Thymus (tissue), 14 donors: ENCODE measurements at places on chromosomes 12 and 14. TPM values are rescaled to one million over a fixed set of nuclear protein-coding genes. Genes with fewer than 3 reads are reported as not detected.
A peak's percentile ranks its signal among the peaks of the same experiment; 100 is the strongest.

- H3K36me3 ChIP-seq, result peaks cover 5% of the 10 kb centered on the region
- DNase-seq, result peak; percentile 71
- H3K4me1 ChIP-seq, result peaks cover 12% of the 10 kb centered on the region
- H3K27me3 ChIP-seq, result no peaks in the 10 kb centered on the region
- peak within 1 kb of the TSS; percentile 64 for H3K27ac ChIP-seq
These were observed at the start of gene OAS3 for GRCh38 chr12:112937741-112938719. TSS of gene OAS3 (plus strand) at chr12:112938474. CDS start at chr12:112938531, 57 bp downstream.

GRCh38 chr14:99118946-99119345 lies 153.1 kb downstream of the BCL11B start:
- no peak for DNase-seq
- H3K27me3 ChIP-seq, result peaks cover 2% of the 10 kb centered on the region
- no peak overlapping the region for H3K27ac ChIP-seq
- no peaks in the 10 kb centered on the region for H3K36me3 ChIP-seq

GRCh38 chr12:6853626-6854025 lies 1.7 kb downstream of the USP5 start:
- peak overlapping the region; percentile 5 for H3K27ac ChIP-seq
- H3K36me3 ChIP-seq, result peaks cover 45% of the 10 kb centered on the region

TOMM20L gene
- total RNA-seq, result not detected

SMARCC2 gene
- 20.3 TPM for total RNA-seq

DNA sequence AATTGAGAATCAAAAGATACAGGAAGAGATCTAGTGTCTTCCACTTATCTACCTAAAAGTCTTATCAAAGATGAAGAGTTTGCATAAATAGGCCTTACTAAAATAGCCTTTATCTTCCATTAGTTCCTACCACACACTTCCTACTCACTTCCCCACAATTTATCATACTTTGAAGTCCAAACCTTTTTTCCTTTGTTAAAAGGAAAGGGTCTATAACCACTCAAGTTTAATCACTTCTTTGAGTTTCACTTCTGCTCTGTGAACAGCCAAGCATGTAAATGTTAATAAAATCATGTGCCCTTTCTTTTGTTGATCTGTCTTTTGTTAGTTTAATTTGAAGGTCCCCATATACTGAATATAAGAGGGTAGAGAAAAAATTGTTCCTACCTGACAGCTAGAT lies 114.5 kb downstream of the PHLDA1 start:
- no peaks in the 10 kb centered on the region for H3K36me3 ChIP-seq
- no peak for DNase-seq
- no peak overlapping the region for H3K4me3 ChIP-seq
- H3K27ac ChIP-seq, result no peak overlapping the region

DNA sequence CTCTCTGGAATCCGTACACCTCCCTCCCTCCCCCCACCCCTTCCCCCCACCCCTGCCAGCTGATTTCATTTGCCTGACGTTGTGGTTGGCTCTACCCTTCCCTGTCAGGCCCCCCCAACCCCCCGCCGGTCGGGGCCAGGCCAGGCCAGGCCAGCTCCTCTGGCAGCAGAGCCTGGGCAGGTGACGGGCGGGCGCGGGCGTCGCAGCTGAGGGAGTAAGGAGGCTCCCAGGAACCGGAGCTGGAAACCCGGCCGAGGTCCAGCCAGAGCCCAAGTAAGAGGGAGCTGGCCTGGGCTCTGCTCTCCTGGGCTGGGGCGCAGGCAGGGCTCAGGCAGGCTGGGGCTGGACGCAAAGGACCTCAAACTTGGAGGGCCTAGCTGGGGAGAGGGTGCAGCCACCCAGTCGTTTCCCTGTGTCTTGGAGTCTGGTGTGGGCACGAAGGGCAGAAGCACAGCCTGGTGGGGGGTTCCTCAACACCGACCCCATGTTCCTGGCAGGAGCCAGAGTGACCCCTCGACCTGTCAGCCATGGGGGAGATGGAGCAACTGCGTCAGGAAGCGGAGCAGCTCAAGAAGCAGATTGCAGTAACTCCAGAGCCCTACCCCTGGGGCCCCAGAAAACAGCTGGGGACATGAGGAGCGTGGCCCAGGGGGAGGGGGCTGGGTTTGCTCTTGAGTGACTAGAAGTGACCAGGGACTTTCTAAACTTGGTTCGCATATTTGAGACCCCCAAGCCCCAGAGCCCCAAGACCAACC lies at the start of gene GNB3:
TSS of gene GNB3 (plus strand) at position 165 of the 755 bp plus-strand sequence. CDS start at position 528, 363 bp downstream.
- no peak for DNase-seq
- no peaks in the 10 kb centered on the region for H3K4me1 ChIP-seq
- no peak within 1 kb of the TSS for H3K4me3 ChIP-seq

GRCh38 chr14:105348169-105348944 lies 33.8 kb downstream of the PACS2 start:
- peaks cover 3% of the 10 kb centered on the region for H3K4me1 ChIP-seq
- H3K27me3 ChIP-seq, result no peaks in the 10 kb centered on the region
- H3K27ac ChIP-seq, result no peak overlapping the region
- H3K36me3 ChIP-seq, result peaks cover 9% of the 10 kb centered on the region
- DNase-seq, result no peak
- H3K4me3 ChIP-seq, result no peak overlapping the region

DNA sequence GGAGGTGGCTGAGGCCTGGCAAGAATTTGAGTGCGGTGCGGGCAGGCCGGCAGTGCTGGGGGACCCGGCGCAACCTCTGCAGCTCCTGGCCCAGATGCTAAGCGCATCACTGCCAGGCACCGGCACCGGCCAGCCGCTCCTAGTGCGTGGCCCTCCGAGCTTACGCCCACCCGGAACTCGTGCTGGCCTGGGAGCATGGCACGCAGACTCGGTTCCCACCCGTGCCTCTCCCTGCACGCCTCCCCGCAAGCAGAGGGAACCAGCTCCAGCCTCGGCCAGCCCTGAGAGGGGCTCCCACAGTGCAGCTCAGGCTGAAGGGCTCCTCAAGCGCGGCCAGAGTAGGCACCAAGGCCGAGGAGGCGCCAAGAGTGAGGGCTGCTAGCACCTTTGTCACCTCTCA lies 63.7 kb downstream of the CCDC60 start:
- no peaks in the 10 kb centered on the region for H3K36me3 ChIP-seq
- no peak overlapping the region for H3K4me3 ChIP-seq
- H3K27ac ChIP-seq, result no peak overlapping the region
- H3K4me1 ChIP-seq, result no peaks in the 10 kb centered on the region
- DNase-seq, result no peak
- no peaks in the 10 kb centered on the region for H3K27me3 ChIP-seq

DNA sequence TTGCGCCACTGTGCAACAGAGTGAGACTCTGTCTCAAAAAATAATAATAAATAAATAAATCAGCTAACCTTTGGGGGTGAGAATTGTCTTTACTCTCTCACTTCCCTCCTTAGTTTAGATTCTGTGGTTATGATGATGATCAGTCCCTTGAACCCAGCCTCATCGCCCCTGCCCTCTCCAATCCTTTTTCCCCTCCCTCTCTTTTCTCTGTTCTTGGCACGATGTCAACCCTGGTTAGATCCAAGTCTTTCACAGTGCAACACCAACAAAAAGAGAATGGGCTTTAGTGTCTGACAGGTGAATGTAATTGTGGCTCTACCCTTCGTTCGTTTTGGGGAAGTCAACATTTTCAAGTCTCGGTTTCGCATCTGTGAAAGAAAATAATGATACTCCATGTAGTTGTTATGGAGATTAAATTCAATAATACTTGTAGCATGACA lies 59.0 kb downstream of the NTN4 start:
- H3K4me3 ChIP-seq, result no peak overlapping the region
- DNase-seq, result no peak
- no peak overlapping the region for H3K27ac ChIP-seq
- H3K27me3 ChIP-seq, result no peaks in the 10 kb centered on the region

- H3K4me3 ChIP-seq, result no peak overlapping the region
- H3K36me3 ChIP-seq, result peaks cover 71% of the 10 kb centered on the region
- no peak for DNase-seq
- no peak overlapping the region for H3K27ac ChIP-seq
These were observed 56.7 kb downstream of the BCL11B start for GRCh38 chr14:99215277-99215676.

GRCh38 chr14:34966413-34966812 lies 16.4 kb upstream of the SRP54 start:
- no peaks in the 10 kb centered on the region for H3K4me1 ChIP-seq
- H3K27ac ChIP-seq, result no peak overlapping the region
- no peaks in the 10 kb centered on the region for H3K27me3 ChIP-seq
- DNase-seq, result no peak

DNA sequence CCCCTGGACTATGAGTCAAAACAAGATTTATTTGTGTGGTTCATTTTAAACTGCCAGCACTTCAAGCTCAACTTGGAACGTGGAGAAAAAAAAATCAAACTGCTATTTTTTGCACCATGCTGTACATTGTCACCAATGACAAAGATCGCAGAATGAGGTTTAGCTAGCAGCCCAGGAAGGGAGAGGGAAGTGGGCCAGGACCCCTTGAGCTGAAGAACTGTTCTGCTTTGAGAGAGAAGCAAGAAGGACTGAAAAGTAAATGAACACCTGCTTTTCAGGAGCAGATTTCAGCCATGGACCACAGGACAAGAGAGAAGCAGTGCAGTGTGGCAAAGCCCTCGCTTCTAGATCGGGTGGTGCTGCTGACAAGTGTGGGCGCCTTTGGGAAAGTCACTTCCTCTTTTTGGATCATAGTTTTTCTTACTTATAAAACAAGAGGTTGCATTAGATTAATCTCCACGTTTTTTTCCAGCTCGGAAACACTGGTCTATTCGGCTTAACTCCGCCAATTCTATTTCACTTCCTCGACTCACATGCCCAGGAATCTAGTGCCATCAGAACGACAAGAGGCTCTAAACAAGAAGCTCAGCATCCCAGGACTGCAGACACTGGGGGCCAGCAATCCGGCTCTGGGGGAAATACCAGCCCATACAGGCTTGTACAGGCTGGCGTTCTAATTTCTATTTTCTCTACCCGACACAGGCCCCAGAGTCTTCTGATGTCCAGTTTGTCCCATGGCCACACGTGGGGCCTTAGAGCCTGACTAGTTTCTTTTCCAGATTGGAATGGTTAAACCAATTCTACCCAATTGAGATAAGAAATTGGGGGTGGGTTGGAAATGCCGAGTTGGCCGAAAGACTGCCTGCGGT lies 129.9 kb downstream of the CRACR2A start:
- H3K27ac ChIP-seq, result no peak overlapping the region
- DNase-seq, result no peak
- H3K4me1 ChIP-seq, result no peaks in the 10 kb centered on the region
- H3K36me3 ChIP-seq, result peaks cover 23% of the 10 kb centered on the region
- no peak overlapping the region for H3K4me3 ChIP-seq

DNA sequence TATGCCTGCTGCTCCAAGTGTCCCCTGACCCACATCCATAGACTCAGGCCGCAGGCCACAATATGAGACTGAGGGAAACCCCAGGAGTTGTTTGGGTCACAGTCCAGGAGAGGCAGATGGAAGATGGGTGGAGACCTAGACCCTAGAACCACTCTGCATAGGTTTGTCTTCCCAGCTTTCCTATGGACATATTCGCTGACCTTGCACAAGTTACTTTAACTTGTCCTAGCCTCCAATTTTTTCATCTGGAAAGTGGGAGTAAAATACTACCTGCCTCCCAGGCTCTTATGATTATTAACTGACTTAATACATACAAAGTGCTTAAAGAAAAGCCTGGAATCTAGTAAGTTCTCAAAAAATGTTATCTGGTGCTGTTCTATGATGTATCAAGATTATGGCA lies 157.1 kb upstream of the IFNG-AS1 start:
- H3K27ac ChIP-seq, result no peak overlapping the region
- no peaks in the 10 kb centered on the region for H3K27me3 ChIP-seq
- no peak overlapping the region for H3K4me3 ChIP-seq
- no peaks in the 10 kb centered on the region for H3K36me3 ChIP-seq
- H3K4me1 ChIP-seq, result no peaks in the 10 kb centered on the region

DNA sequence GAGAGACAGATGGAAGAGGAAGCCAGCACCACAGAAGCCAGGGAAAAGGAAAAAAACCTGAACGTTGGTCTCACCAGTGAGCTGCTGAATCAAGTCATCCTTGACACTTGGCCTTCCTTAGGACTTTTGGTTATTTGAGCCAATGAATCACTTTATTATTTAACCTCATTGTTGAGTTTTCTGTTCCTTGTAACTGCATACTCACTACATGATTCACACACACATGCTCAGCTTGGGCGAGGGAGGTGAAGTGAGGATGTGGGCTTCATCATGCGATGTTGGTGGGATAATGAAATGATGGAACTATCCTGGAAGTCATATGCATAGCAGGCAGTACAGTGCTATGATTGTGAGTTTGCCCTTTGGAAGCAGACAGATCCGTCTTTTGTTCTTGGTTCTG lies 40.6 kb upstream of the RPH3A start:
- no peak for DNase-seq
- no peaks in the 10 kb centered on the region for H3K27me3 ChIP-seq
- H3K4me3 ChIP-seq, result no peak overlapping the region
- H3K27ac ChIP-seq, result no peak overlapping the region

GRCh38 chr12:45216983-45217485 lies 1.1 kb downstream of the ANO6 start:
- H3K36me3 ChIP-seq, result peaks cover 4% of the 10 kb centered on the region
- no peaks in the 10 kb centered on the region for H3K27me3 ChIP-seq
- no peak for DNase-seq
- peak overlapping the region; percentile 98 for H3K4me3 ChIP-seq
- H3K4me1 ChIP-seq, result peaks cover 32% of the 10 kb centered on the region

CSRNP2 gene
- total RNA-seq, result 11.7 TPM

GRCh38 chr14:92906823-92907222 lies 16.1 kb upstream of the CHGA start:
- no peak overlapping the region for H3K4me3 ChIP-seq
- H3K27ac ChIP-seq, result no peak overlapping the region
- peaks cover 3% of the 10 kb centered on the region for H3K4me1 ChIP-seq
- peaks cover 23% of the 10 kb centered on the region for H3K27me3 ChIP-seq
- DNase-seq, result no peak
- H3K36me3 ChIP-seq, result no peaks in the 10 kb centered on the region

DNA sequence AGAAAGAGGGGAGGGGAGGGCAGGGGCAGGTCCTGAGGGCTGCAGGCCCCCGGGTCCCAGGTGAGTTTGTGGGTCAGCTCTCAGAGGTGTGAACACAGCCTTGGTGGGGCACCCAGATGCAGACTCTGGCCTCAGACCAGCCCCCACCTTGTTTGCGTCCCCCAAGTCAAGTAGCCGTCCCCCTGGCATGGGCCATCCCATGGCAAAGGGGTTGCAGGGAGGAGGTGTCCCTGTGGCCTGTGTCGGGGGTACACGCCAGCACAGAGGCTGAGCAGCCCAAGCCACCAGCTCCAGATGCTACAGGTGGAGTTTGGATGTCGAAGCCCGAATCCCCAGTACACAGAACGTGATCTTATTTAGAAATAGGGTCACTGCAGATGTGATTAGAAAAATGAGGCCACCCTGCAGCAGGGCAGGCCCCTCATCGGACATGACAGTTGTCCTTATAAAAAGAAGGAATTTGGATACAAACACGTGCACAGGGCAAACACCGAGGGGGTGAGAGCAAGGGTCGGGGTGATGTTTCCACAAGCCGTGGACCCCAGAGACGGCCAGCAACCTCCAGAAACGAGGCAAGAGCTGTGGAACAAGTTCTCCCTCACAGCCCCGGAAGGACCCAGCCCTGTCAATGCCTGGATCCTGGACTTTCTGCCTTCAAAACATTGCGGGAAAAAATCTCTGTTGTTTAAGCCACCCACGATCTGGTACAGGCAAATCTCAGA lies 141.2 kb upstream of the C14orf180 start:
- H3K27me3 ChIP-seq, result no peaks in the 10 kb centered on the region
- no peak overlapping the region for H3K27ac ChIP-seq
- no peaks in the 10 kb centered on the region for H3K4me1 ChIP-seq
- H3K36me3 ChIP-seq, result no peaks in the 10 kb centered on the region
- DNase-seq, result no peak

NPAS3 gene
- 1.2 TPM for total RNA-seq

GRCh38 chr12:4281173-4281654 lies 7.7 kb downstream of the CCND2 start:
- H3K4me1 ChIP-seq, result peaks cover 16% of the 10 kb centered on the region
- H3K36me3 ChIP-seq, result peaks cover 65% of the 10 kb centered on the region
- DNase-seq, result no peak
- peaks cover 7% of the 10 kb centered on the region for H3K27me3 ChIP-seq
- H3K27ac ChIP-seq, result no peak overlapping the region
